Non-pigmented ciliary epithelial cell (primary cell): ENCODE measurements at places on chromosomes 2 and 18.

- DNase-seq: no peak
Measured at GRCh38 chr2:216678098-216678465, 17.3 kb downstream of the IGFBP5 start.

- no peak for DNase-seq
Measured at GRCh38 chr2:25899404-25899970, 21.2 kb upstream of the ASXL2 start.

- DNase-seq: no peak
Measured at GRCh38 chr2:65615602-65616001, 183.2 kb upstream of the SPRED2 start.

DNA sequence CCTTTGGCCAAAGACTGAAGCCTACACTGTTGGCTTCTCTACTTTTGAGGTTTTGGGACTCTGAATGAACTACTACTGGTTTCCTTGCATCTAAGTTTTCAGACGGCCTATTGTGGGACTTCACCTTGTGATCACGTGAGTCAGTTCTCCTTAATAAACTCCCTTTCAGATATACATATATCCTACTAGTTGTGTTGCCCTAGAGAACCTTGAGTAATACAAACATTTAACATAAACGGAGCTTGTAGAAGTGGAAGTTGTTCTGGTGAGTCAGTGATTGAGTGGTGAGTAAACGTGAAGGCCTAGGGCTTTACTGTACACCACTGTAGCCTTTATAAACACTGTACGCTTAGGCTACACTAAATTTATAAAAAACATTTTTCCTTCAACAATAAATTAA lies 107.2 kb upstream of the CDH2 start:
- peak; percentile 13 for DNase-seq

GRCh38 chr2:9761577-9761976 lies 81.7 kb upstream of the TAF1B start:
- no peak for DNase-seq

DNA sequence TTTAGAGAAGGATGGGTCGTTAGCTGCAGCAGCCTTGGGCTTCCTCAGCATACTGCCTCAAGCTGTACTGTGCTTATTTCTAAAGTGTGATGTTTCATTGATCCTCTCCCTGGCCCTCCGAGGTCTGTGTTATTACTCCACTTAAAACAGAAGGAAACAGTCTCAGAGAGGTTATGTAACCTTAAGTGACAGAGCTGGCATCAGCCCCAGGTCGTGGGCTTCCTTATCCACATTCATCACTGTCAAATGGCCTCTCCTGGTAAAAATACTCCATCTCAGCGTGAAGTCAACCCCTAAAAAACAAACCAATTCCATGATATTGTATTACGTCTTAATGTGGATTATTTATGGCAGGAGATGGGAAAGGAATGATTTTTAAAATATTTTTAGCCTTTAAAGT lies 153.3 kb upstream of the NOSTRIN start:
- DNase-seq: no peak

GRCh38 chr2:157631861-157632260 lies 3.2 kb upstream of the ACVR1C start:
- no peak for DNase-seq

- no peak for DNase-seq
Measured at GRCh38 chr18:335733-336132, 67.9 kb upstream of the THOC1 start.

GRCh38 chr18:79542876-79543750 lies 136.5 kb upstream of the CTDP1 start:
- DNase-seq: no peak

- DNase-seq: no peak
Measured at GRCh38 chr2:98875081-98875728, 60.8 kb downstream of the CRACDL start.

GRCh38 chr2:109282865-109283264 lies 153.9 kb downstream of the SH3RF3 start:
- DNase-seq: no peak

DNA sequence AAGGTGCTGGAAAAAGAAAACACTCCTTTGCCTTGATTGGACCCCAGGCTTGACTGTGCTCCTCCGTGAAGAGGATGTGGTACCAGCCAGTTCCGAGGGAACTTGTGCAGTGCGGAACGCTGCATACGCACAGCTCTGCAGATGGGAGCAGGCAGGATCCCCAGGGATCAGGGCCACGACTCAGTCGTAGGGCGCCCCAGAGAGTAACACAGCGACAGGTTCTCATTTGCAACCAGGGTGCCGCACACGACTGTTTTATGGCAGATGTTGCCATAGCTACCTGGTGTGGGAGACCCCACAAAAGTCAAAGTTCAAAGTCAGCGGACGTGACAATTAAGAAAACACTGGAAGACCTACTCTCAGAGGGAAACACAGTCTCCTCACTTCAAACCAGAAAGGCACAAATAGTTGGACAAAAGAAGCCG lies 779 bp downstream of the MALL start:
- no peak for DNase-seq

DNA sequence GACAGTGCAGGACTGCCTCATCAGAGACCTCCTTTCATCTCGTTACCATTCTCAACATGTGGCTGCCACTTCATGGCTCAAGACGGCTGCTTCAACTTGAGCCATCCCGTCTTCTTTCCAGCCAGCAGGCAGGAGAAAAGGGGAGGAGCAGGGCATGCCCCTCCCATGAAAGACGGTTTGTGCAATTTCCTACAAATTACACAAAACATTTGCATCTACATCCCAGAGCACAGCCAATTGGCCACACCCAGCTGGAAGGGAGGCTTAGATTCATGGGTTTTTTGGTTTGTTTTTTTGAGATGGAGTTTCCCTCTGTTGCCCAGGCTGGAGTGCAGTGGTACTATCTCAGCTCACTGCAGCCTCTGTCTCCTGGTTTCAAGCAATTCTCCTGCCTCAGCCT lies 11.8 kb downstream of the UCN start:
- no peak for DNase-seq

DNA sequence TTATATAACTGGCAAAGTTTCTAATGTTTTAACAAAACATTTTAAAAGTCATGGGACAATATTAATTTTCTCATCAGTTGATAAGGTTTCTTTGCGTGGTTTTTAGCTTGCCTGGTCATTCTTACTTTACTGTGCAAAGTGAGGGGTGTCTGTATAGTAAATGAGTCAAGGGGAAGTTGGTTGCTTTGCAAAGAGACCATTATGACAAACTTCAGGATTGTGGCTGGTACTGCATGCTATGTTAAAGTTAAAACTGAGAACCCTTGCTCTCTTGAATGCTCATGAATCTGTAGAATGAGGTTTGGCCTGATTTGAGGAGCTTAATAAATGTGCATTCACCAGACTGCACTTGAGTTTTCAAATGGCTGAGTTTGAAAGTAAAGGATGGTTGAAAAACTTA lies 47.0 kb downstream of the COL4A4 start:
- DNase-seq: no peak

DNA sequence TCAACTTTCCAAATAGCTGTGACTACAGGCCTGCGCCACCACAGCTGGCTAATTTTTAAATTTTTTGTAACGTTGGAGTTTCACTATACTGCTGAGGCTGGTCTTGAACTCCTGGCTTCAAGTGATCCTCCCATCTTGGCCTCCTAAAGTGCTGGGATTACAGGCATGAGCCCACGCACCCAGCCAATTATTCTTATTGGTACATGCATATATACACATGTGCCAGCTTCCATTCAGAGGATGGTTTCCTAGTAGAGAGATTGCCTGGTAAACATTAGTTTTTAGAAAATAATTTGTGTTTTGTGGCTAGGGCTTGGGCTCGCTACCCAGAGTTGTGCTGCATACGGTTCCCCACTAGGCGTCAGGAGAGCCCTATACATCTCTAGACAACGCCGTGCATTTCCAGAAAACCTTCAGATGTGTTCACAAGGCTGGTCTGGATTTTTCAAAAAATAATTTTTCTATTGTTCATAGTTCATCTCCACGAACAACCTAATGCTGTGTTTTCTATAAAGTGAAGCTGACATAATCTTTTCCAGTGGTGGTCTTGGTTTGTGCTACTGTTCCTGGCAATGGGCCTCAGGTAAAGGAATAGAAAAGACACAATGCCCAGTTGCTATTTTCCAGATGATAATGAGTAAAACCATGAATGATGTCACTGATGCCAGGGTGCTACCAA lies 14.6 kb upstream of the AFG3L2 start:
- DNase-seq: no peak

DNA sequence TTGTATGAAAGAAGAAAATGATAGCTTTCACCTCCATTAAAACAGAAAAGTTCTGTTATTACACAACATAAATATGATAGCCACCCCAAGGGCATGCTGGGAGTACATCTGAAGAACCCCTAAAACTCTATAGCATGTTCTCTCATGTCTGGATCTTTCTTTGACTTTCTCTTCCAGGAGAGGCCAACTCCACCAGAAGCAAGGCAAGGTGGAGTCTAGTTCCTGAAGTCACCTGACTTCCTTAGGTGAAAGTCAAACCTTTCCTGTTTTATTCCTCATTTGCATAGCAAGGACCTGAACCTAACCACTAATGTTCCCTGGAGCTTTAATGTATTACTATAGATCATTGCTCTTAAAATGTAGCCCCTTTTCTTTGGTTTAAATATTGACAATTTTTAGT lies 5.7 kb downstream of the STAT1 start:
- DNase-seq: no peak

GRCh38 chr2:20348542-20348941 lies 2.1 kb downstream of the PUM2 start:
- DNase-seq: no peak

GRCh38 chr2:62968668-62969067 lies 82.0 kb upstream of the OTX1 start:
- no peak for DNase-seq

DNA sequence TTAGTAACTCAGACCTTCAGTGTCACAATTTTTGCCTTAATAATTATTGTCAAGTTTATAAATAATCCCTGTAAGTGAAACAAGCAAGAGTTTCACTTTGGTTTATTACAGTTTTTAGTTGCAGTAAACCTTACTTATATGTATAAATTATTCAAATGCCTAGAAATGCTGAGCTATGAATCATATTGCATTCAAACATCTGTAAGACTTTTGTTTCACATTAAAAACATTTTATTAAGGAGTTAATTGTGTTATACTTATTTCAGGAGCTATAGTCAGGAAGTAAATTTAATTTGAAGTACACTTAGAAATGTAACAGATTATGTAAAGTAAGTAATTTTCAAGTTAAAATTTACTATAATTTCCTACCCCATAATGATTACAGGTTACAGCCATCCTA lies 3.9 kb upstream of the ETAA1 start:
- no peak for DNase-seq

- no peak for DNase-seq
Measured at GRCh38 chr18:44716697-44717163, 36.0 kb downstream of the SETBP1 start.

- no peak for DNase-seq
Measured at GRCh38 chr2:19797871-19798270, 103.9 kb downstream of the TTC32 start.

DNA sequence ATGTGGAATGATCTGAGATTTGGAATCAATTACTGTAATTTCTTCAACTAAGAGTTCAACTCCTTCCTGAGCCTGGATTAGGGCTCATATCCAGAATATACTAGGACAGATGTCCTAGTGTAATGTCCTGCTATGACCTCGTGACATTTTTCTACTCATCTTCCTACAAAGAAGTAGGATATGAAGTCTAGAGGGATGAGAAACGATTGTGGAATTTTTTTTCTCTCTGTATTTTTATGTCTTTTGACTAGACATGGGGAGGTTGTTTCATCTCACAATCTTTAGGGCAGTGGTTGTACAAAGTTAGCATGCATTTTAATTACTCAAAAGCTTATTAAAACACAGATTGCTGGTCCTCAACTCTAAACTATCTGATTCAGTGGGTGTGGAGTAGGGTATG lies 203.0 kb downstream of the PARD3B start:
- no peak for DNase-seq

GRCh38 chr2:72035518-72036172 lies 112.0 kb downstream of the CYP26B1 start:
- no peak for DNase-seq

DNA sequence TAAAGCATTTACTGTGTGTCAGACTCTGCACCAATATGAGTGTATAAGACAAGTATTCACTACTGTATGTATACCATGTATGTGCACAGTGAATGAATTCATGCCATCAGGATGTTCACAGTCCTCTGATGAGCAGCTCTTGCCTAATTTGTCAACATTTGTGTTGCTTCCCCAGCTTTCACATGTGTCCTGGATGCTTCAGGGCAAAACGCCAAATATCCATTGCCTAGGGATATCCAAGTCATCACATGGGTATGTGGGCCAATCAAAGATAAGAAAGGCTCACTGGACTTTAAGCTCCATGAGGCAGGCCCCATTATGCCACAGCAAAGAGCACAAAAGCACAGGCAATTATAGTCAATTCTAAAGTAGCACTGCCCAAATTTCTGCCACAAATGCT lies 134.2 kb upstream of the CHAC2 start:
- DNase-seq: no peak

DNA sequence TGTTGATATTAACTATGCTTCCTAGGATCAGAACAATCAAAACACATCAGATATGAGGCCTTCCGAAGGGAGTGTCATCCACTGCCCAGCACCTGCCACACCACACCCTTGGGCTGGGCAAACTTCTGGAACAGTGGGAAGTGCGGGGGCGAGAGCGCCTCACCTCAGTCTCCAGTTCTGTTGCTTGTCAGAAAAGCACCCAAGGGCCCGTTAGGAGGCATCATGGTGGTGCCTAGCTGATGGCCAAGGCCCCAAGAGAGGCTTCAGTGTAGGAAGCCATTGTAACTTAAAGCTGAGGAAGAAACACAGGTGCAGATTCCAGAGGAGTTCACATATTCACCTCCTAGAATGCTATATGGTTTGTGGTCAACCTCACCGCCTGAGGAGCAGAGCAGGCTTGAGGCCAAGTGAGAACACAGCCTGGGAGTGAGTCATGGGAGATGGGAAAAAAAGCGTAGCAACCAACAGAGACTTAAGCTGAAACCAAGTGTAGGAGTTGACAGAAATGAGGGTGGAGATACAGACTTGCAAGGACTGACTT lies 85.1 kb upstream of the ATL2 start:
- DNase-seq: peak; percentile 96

DNA sequence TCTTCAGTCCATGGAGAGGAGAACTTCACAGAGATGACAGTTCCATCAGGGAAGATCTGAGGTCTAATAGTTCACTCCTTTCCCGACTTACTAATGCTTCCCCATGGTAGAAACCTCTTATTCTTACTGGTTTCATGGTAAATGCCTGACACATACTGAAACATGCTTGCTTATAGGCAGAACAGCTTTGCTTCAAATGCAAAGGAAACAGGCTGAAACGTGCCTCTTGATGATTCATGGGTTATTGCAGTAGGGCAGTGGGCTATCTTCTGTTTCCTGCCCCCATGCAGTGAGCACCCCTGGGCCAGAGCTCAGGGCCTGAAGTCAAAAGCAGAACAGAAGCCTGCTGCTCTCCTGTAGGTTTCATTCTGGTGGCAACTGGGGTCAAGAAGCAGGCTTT lies 223.5 kb downstream of the RDH14 start:
- no peak for DNase-seq

GRCh38 chr2:72833084-72833714 lies 7.4 kb upstream of the EXOC6B start:
- no peak for DNase-seq

- no peak for DNase-seq
Measured at GRCh38 chr2:218265626-218266025, 4.3 kb downstream of the AAMP start.
